ENCODE measurements at places on chromosomes 2 and 18. TPM values are rescaled to one million over a fixed set of nuclear protein-coding genes. Genes with fewer than 3 reads are reported as not detected.

DNA sequence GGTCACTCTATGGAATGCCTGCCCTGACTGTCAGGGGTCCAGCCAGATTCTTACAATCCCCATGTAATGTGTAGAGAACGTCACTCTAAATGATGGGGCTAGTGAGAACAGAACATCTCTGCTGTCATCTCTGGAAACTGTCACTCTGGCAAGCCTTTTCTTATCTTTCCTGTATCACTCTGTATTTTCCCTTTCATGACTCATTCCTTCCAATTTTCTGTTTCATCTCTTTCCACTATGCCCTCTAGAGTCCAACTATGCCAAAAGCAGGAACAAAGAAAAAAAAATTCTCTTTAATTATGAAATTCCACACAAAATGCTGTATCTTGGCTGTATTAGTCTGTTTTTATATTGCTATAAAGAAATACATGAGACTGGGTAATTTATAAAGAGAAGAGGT is 608.8 kb downstream of the ADCYAP1 start:
- DNase-seq: no peak
- peak overlapping the region; percentile 29 for H3K27ac ChIP-seq
- H3K36me3 ChIP-seq: no peaks in the 10 kb centered on the region
- H3K4me1 ChIP-seq: no peaks in the 10 kb centered on the region
- no peak overlapping the region for H3K4me3 ChIP-seq

DNA sequence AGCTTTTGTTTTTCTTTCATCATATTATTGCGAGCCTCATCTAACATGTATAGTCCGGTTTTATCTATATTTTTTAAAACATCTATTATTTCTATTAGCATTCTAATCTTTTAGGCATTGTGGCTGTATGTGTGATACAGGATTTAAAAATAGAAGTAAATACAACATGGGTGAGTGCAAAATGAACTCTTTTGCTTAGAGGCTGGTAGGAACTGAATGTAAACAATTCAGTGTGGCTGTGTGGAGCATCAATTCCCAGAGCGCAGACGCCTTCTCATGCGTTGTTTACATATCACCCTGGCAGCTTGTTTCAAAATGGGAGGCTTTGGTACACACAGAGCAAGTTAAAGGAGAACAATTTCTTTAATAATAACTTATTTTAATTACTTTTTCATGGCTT is 836 bp downstream of the DTNA start:
- no peak overlapping the region for H3K27ac ChIP-seq
- peaks cover 8% of the 10 kb centered on the region for H3K36me3 ChIP-seq
- DNase-seq: no peak
- peaks cover 23% of the 10 kb centered on the region for H3K4me1 ChIP-seq
- no peak overlapping the region for H3K4me3 ChIP-seq

DNA sequence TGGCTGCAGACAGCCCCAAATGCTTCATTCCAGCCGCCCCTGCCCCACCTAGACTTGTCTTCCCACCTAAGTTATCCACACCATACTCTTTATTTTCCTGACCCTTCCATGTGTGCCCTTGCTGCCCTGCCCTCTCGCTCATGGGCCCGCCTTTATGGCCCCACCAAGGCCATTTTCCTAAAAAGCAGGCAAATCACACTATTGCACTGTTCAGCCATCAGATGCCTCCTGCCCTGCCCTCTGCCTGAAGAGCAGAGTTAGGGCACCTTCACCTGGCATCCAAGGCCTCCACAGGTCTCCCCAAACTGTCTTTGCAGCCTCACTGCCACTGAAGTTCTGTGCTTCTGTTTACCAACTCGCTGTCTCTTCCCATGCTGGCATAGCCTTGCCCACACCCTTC is 496.7 kb downstream of the EIPR1 start:
- DNase-seq: no peak
- no peaks in the 10 kb centered on the region for H3K27me3 ChIP-seq
- no peaks in the 10 kb centered on the region for H3K36me3 ChIP-seq
- H3K4me1 ChIP-seq: no peaks in the 10 kb centered on the region
- H3K4me3 ChIP-seq: no peak overlapping the region

DNA sequence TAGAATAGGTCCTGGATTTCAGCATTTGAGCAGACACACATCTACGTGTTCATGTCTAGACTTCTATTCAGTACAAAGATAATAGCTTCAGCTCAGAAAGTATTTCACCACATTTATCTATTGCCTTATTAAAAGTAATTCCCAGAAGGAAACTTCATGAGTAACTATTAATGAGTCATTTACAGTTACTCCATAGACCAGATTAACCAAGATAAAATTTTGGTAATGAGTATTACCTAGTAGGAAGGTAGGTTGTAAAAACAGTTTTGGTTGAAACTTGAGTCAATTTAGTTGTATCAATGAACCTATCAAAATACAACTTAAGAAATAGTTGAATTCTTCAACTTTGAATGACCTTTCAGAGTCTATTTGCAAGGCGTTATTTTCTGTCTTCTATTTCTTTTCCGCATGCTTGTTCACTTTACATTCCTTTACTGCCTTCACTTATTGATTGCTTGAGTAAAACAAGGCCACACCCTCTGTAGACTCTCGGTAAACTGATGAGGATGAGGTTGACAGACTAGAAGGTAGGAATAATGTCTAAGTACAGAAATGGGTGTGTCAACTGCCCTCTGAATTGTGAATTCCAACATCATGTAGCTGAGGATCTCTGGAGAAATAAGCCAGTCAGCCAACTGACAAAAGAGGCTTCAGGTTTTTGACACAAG is 1165.6 kb upstream of the ZEB2 start:
- no peaks in the 10 kb centered on the region for H3K27me3 ChIP-seq
- DNase-seq: peak; percentile 50
- peak overlapping the region; percentile 99 for H3K27ac ChIP-seq
- peak overlapping the region; percentile 28 for H3K4me3 ChIP-seq
- peaks cover 19% of the 10 kb centered on the region for H3K36me3 ChIP-seq

Gene IL36G
- total RNA-seq: not detected

- no peak for DNase-seq
- no peaks in the 10 kb centered on the region for H3K27me3 ChIP-seq
- peaks cover 26% of the 10 kb centered on the region for H3K36me3 ChIP-seq
- no peak overlapping the region for H3K27ac ChIP-seq
Observed at GRCh38 chr18:2606335-2606734, 35.0 kb downstream of the NDC80 start.

DNA sequence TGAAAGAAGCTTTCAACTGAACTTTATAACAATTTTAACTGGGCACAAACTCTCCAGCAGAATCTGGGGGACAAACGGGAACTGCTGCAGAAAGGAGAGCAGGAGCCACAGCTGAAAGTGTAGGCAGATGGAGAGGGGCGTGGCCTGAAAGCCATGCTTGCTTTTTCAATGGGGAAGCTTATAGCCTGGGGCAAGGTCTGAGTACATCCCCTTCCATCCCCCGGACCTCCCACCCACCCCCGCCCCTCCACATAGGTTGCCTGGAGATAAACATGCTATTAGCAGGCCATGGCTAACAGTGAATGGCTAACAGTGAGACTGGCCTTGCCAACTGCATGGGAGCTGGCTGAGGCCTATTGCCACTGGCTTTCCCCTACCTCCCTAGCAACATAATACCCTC is 317.9 kb upstream of the TANK start:
- H3K36me3 ChIP-seq: no peaks in the 10 kb centered on the region
- no peak for DNase-seq
- no peaks in the 10 kb centered on the region for H3K27me3 ChIP-seq
- H3K4me1 ChIP-seq: peaks cover 5% of the 10 kb centered on the region
- no peak overlapping the region for H3K4me3 ChIP-seq
- H3K27ac ChIP-seq: no peak overlapping the region

GRCh38 chr2:191434072-191434471 is 188.9 kb downstream of the MYO1B start:
- H3K36me3 ChIP-seq: no peaks in the 10 kb centered on the region
- no peak overlapping the region for H3K4me3 ChIP-seq
- no peaks in the 10 kb centered on the region for H3K4me1 ChIP-seq
- H3K27ac ChIP-seq: no peak overlapping the region
- no peaks in the 10 kb centered on the region for H3K27me3 ChIP-seq
- no peak for DNase-seq

DNA sequence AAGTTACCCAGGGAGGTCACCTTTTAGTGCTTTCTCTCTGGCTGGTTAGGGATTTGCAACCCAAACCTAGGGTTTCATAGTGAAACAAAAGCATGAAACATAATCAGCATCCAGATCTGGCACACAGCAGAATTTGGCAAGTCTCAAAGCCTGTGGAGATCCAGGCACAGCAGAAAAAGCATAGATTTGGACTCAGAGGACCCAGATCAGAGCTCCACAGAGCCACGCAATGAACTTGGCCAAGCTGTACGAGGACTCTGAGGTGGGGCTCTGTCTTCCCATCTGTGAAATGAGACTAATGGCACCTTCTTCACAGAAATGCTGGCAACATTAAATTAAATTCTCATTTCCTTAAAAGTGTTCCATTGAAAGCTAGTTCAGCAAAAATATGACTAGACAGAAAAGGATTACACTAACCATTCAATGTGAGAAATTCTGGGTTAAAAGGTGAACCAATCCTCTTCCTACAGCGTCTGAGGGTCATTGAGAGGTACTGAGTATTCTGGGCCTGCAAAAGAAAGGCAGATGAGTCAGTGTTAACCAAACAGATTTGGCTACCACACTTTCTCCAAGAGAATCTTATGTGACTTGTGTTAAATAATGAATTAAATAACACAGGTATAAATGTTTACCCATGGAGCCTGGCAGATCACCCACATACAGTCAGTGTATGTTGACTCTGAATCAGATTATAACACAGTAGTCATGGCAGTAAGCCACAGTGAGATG is 266.3 kb downstream of the MREG start:
- peaks cover 12% of the 10 kb centered on the region for H3K4me1 ChIP-seq
- no peak for DNase-seq
- H3K36me3 ChIP-seq: no peaks in the 10 kb centered on the region
- H3K27me3 ChIP-seq: no peaks in the 10 kb centered on the region

- peaks cover 32% of the 10 kb centered on the region for H3K4me1 ChIP-seq
- H3K27me3 ChIP-seq: no peaks in the 10 kb centered on the region
- peak within 1 kb of the TSS; percentile 97 for H3K27ac ChIP-seq
- peak; percentile 64 for DNase-seq
Observed at GRCh38 chr2:240567872-240568677, at the start of gene RNPEPL1. TSS of gene RNPEPL1 (plus strand) at chr2:240568484. CDS start at chr2:240568587, 103 bp downstream.

- H3K27ac ChIP-seq: no peak overlapping the region
- no peaks in the 10 kb centered on the region for H3K4me1 ChIP-seq
- no peaks in the 10 kb centered on the region for H3K36me3 ChIP-seq
- H3K27me3 ChIP-seq: no peaks in the 10 kb centered on the region
Observed at GRCh38 chr2:223602972-223603371, 811 bp upstream of the SCG2 start.

Gene AMER3
- total RNA-seq: not detected

- no peaks in the 10 kb centered on the region for H3K4me1 ChIP-seq
- H3K27me3 ChIP-seq: no peaks in the 10 kb centered on the region
- H3K4me3 ChIP-seq: no peak overlapping the region
- no peak for DNase-seq
Observed at GRCh38 chr2:33167622-33168245, 221.0 kb downstream of the LTBP1 start.

Gene KCNIP3
- 1.1 TPM for total RNA-seq

Gene RAD51AP2
- total RNA-seq: not detected

DNA sequence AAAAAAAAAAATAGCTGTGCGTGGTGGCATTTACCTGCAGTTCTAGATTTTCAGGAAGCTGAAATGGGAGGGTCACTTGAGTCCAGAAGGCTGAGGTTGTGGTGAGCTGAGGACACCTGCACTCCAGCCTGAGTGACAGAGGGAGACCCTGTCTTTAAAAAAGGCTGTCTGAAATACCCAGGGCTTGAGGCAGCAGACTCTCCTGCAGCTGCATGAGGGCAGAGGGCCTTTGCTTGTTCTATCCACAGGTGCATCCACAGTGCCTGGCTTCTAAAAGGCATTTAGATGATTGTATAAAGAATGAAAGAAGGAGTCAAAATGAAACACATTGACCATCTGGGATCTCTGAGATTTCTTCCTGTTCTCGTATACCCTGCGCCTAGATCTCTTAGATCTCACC is 152.9 kb downstream of the MGAT5 start:
- peaks cover 13% of the 10 kb centered on the region for H3K36me3 ChIP-seq
- peak overlapping the region; percentile 43 for H3K27ac ChIP-seq
- H3K27me3 ChIP-seq: no peaks in the 10 kb centered on the region
- peaks cover 64% of the 10 kb centered on the region for H3K4me1 ChIP-seq
- H3K4me3 ChIP-seq: no peak overlapping the region

Gene VWC2L
- not detected for total RNA-seq

Gene GKN1
- not detected for total RNA-seq

- H3K27me3 ChIP-seq: no peaks in the 10 kb centered on the region
- peak; percentile 74 for DNase-seq
- H3K4me1 ChIP-seq: peaks cover 29% of the 10 kb centered on the region
- no peaks in the 10 kb centered on the region for H3K36me3 ChIP-seq
- peak overlapping the region; percentile 73 for H3K27ac ChIP-seq
- H3K4me3 ChIP-seq: peak overlapping the region; percentile 62
Observed at GRCh38 chr2:96485751-96486651, 19.2 kb downstream of the NEURL3 start.

Gene CD8B
- total RNA-seq: not detected

DNA sequence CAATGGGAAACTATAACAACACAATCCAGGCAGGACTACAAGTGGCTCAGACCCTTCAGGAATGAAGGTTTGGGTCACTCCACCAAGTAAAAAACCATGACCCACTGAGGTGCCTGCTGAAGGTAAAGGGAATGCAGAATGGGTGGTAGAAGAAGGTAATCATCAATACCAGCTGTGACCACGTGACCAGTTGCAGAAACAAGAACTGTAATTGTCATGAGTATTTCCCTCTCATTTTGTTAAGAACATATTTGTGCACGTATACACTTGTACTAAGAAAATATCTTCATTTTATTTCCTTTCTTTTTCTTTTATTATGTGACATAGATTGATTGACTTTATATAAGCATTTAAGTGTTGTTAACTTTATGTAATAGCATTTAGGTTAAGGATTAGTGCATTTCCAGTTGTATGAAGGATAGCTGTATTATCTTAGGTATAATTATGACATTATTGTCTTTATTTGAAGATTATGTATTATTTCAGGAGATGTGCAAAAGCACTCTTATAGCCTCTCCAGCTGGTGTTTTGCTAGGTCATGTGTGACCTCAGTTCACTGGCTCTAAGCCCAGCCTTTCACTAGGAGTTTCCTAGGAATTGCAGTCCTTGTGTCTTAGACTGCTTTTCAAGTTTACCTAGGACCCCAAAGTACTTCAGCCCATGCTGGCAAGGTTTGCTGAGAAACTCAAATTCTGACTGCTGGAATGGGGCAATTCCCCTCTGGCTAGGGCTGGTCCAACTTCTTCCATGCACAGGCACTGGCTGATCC is 125.7 kb upstream of the DPP10 start:
- no peaks in the 10 kb centered on the region for H3K4me1 ChIP-seq
- no peak overlapping the region for H3K27ac ChIP-seq

Gene CCDC150
- 20.2 TPM for total RNA-seq

Gene IL1RL2
- 0.68 TPM for total RNA-seq

- DNase-seq: no peak
- H3K4me1 ChIP-seq: no peaks in the 10 kb centered on the region
- peaks cover 5% of the 10 kb centered on the region for H3K36me3 ChIP-seq
Observed at GRCh38 chr2:232315049-232315922, 63.3 kb upstream of the ALPP start.

DNA sequence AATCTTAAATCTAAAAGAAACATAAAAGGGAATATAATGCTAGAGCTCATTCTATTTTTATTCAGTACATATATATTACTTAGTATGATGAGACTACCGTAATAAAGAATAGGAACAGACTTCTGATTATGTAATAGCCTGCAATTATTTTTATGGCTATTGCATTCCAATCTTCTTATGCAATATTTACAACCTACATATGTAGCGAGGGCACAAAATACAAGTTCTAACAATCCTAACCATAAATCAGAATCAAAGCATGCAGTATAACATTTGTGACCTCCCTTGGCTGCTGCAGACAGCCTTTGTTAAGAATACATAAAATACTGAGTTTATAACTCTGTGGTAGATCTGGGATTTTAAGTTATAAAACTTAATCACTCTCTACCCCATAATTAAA is 177.6 kb downstream of the BABAM2 start:
- H3K27ac ChIP-seq: no peak overlapping the region
- H3K27me3 ChIP-seq: no peaks in the 10 kb centered on the region
- peaks cover 9% of the 10 kb centered on the region for H3K4me1 ChIP-seq

Gene DUSP2
- total RNA-seq: 5.9 TPM
